ENCODE measurements at places on chromosomes 1 and 21.

- peak; percentile 62 for DNase-seq
Measured at GRCh38 chr1:36223381-36223995, 755 bp upstream of the THRAP3 start.

- no peak for DNase-seq
Measured at GRCh38 chr1:37865348-37866120, 6.1 kb upstream of the MTF1 start.

- DNase-seq: no peak
Measured at GRCh38 chr1:105591681-105592080, 1464.8 kb upstream of the PRMT6 start.

- DNase-seq: no peak
Measured at GRCh38 chr1:232393444-232394146, 236.3 kb downstream of the SIPA1L2 start.

GRCh38 chr1:208000504-208000903, 89.6 kb upstream of the CD34 start:
- no peak for DNase-seq

DNA sequence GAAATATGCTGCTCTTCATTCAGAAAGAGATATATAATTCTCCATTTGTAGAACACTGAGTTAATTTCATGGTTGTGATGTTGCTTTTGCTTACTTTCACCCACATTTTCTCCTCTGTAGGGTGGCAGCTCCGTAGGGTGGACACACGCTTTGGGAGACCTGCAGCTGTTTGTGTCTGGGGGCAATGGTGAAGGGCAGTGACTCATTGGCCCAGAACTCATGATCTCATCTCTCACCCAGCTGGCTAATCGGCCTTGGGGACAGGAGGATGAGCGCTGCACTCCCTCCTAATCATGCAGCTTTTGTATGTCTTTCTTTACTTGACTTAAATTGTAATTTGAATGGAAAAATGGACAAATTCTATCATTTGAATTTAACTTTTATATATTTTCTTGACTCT, 9.6 kb downstream of the DISC1 start:
- no peak for DNase-seq

GRCh38 chr1:213371525-213371846, 320.4 kb downstream of the RPS6KC1 start:
- no peak for DNase-seq

DNA sequence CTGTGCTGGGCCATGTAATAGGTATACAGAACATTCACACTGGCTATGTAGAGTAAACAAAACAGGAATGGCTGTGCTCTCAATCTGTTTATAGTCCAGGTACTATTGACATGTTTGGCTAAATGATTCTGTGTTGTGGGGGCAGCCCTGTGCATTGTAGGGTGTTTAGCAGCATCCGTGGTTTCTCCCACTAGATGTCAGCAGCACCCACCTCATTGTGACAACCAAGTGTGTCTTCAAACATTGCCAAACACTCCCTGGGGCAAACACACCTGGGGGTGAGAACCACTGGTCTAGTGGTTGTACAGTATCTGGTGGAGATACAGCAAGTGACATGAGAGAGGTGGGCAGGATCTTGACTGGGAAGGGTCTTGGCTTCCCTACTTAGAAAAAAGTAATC, 80.4 kb upstream of the SPATA6 start:
- peak; percentile 16 for DNase-seq

DNA sequence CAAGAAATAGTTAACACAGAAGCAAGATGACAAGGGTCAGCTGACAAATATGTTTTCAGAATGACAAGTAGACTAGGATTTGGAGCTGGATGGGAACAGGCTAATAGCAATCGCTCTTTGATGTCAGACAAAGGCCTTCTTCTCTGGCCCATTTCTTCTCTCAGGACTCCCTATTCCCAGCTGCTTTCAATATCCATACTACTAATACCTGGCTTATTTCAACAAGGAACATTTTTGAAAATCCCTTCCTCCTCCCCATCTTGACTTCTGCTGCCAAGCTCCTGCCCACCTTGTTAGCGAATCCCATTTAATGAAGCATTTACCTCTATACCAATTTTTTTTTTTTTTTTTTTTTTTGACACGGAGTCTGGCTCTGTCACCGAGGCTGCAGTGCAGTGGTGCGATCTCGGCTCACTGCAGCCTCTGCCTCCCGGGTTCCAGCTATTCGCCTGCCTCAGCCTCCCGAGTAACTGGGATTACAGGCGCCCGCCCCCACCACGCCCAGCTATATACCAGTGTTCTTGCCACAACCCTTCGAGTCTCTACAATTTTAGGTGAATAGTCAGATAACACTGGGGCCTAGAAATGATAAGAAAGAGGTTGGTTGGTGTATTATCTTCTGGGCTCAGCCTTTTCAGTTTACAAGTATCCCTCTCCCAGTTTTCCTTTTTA, 68.4 kb downstream of the MACF1 start:
- no peak for DNase-seq

- no peak for DNase-seq
Measured at GRCh38 chr1:170665629-170666028, 1.7 kb downstream of the PRRX1 start.

DNA sequence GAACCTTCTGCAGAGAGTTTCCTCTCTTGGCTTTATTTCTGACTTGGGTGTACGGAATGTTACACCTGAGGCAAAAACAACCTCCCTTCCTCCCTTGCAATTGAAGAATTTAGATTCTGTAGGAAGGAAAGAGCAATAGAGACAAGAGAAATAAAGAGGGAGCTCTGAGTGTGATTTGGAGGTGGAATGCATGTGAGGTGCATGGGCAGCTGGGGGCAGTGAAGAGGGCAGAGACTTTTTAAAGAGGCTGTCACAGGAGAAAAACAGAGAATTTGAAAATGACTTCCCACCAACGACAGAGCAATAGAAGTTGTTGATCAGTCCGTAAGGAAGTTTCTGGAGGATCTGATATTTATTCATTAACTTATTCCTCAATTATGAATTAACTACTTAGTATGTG, 172.0 kb upstream of the B3GALT2 start:
- no peak for DNase-seq

- no peak for DNase-seq
Measured at GRCh38 chr1:32782086-32782485, 35.1 kb downstream of the YARS1 start.

DNA sequence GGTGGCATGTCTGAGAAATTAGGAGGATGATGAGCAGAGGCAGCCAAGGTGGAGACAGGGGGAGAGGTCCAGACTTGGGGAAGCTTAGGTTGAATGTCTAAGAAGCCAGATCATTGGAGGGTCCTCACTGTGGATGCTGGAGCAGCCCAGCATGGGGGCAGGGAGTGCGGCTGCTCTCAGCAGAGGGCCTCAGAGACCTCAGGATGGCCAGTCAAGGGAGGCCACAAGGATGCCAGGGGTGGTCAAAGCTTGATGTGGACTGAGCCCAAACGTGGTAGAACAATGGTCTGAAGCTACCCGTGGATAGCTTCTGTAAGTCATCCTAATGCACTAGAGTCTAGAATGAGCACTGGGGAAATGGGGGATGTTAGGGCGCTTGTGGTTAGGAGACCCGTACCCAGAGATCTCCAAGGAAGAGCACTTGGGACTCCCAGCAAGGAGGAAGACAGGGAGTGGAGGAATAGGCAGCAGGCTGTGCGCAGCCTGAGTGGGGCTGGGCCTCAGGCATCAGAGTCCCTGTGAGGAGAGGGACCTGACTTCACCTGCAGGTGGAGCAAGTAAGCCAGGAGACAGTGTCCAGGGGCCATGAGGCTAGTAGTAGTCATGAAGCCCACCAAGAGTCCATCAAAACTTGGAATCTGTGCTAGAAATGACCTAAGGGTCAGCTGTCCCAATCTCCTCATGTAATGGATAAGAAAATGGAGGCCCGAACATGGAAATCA, 4.3 kb upstream of the S100A9 start:
- DNase-seq: no peak

DNA sequence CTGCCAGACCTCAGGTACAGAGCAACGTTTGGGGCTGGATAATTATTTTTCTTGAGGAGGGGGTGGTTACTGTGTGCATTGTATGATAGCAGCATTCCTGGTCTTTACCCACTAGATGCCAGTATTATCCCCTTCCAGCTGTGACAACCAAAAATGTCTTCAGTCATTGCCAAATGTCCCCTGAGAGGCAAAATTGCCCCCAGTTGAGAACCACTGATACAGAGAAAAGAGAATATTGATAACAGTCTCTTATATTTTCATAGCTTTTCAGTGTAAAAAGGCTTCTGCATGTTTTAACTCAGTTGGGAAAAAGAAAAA, 51.8 kb upstream of the SYT14 start:
- no peak for DNase-seq

- no peak for DNase-seq
Measured at GRCh38 chr21:40841524-40842196, 5.3 kb downstream of the DSCAM start.

GRCh38 chr1:92168657-92169056, 49.1 kb upstream of the C1orf146 start:
- DNase-seq: no peak

- no peak for DNase-seq
Measured at GRCh38 chr1:154445040-154445472, 39.9 kb downstream of the IL6R start.

- DNase-seq: peak; percentile 99
Measured at GRCh38 chr1:41739061-41739955, 179.4 kb downstream of the HIVEP3 start.

- no peak for DNase-seq
Measured at GRCh38 chr1:243706563-243706962, 143.5 kb downstream of the AKT3 start.

- peak; percentile 30 for DNase-seq
Measured at GRCh38 chr1:93908394-93909145, 660 bp downstream of the GCLM start.

DNA sequence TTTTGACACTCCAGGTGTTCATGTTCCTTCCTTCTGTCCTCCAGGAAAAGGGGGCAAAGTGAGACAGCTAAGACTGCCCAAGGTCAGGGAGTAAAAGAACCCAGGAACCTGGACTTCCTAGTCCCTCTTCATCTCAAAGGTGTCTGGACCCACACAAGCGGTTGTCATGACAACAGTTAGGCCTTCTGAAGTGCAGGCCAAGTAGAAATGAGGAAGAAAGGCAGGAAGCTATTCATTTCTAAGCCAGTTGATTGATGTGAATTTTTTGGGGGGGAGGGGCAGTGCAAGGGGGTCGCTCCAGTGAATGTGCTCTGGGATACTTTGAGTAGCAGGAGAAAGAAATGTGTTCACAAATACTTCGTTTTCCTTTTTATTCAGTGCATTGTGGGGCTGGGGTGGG, 114.3 kb downstream of the NAV1 start:
- no peak for DNase-seq

DNA sequence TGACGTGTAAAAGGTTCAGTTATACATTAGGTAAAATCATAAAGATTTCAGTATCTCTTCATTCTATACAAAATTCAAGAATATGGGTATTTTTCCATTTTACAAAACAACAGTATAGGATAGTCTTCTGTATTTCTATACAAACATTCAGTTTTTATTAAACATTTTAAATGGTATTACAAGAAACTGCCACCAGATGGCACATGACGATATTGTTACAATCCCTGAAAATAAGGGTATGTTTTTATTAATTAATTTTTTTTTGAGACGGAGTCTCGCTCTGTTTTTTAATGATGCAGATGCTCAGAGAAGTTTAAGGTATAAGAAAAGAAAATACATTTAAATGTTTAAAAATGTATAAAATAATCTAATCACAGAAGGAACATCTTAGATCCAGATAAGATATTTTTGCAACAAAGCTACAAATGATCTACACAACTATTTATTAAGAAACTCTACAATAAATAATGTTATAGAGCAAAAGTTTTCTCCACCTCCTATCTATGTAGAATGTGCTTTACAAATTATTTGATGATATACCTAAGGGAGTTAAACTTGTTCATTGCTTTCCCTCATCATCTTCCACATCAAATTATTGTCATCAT, 23.5 kb upstream of the RSBN1 start:
- DNase-seq: peak; percentile 83

GRCh38 chr1:99919220-99919619, 50.6 kb upstream of the SLC35A3 start:
- DNase-seq: peak; percentile 72

- DNase-seq: no peak
Measured at GRCh38 chr1:5341471-5341870, 650.8 kb downstream of the NPHP4 start.

- no peak for DNase-seq
Measured at GRCh38 chr1:66542811-66543767, 9.1 kb downstream of the SGIP1 start.

DNA sequence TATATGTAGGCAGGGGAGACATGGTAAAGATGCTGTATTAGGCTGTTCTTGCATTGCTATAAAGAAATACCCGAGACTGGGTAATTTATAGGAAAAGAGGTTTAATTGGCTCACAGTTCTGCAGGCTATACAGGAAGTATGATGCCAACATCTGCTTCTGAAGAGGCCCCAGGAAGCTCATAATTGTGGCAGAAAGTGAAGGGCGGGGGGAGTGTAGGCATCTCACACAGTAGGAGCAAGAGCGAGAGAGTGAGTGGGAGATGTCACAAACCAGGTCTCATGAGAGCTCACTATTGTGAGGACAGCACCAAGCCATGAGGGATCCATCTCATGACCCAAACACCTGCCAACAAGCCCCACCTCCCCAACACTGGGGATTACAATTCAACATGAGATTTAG, 21.1 kb downstream of the MAN1A2 start:
- DNase-seq: no peak

DNA sequence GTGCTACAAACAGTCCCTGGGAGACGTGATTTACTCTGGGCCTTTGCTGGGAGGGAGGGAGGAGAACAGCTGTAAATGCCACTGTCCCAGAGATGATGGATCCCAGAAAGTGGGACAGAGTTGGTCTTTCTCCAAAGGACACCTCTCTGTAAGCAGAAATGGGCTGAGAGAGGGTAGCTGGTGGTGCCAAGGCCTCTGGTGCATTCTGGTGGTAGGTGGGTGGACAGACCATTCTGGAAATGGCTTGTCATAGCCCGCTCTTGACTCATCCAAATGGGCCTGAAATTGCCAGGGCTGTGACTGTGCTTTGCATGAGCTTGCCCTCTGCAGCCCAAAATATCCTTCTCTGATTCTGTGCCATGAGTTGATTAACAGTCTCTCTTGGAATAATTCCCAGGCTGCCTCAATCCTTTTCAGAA, 36.1 kb downstream of the CCDC185 start:
- DNase-seq: no peak

DNA sequence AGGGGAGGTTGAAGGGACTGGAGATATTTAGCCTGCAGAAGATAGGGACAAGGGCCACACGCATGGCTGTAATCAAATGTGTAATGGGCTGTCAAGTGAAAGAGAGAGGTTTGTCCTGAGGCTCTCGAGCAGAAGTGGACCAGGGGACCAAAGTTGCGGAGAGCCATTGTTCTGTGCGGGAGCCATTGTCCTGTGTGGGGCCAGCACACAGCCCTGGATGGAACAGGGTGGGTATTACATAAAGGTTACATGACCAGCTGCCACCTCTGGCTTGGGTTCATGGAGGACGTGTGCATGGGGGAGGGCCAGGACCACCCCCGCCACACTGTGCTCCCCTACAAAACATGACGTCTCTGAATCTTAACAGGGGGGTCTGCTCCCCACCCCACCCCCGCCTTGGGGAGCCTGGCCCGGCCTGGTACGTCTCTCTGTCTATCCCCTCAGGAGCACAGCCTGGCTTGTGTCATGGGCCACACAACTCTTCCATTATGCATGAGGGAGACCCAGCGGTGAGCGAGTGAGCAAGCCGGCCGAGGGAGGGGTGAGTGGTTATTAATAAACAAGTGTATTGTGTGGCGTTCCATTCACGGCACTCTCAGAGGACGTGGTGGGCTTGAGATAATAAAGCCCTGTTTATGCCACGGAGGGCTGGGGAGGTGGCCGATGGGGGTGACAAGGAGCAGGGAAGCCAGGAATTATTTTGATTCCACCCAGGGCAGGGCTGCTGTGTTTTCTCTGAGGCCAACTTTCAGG, at the start of gene NFASC:
Gene NFASC, plus strand, starts transcription at position 703 of the 753 bp plus-strand sequence. CDS start 73,454 bp downstream, outside the sequence.
- DNase-seq: no peak

GRCh38 chr1:36735939-36736730, 253.4 kb upstream of the CSF3R start:
- no peak for DNase-seq
